ENCODE measurements at places on chromosomes 2 and 18.

DNA sequence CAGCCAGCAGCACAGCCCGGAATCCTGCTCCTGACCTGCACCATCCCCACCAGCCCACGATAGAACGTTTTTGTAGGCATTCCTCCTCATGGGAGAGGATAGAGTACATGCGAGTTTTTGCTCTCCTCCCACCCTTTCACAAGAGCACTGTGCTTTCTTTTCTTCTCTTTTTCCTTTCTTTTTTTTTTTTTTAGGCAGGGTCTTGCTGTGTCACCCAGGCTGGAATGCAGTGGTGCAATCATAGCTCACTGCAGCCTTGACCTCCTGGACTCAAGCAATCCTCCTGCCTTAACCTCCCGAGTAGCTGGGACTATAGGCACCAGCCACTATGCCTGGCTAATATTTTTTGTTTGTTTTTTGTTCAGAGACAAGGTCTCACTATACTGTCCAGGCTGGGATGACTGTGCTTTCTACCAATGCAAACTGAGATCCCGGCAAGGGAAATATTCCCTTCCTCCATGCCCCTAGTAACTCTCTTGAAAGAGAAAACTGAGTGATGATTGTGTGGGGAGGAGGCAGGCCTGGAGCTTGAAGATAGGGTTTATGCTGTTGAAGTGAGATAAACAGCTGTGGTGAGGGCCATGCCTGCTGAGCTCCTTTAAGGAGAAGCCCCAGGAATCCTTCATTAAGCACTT, 82.6 kb upstream of the TXNDC2 start:
- DNase-seq = no peak

GRCh38 chr18:5842653-5843052, 52.7 kb downstream of the TMEM200C start:
- DNase-seq = no peak

DNA sequence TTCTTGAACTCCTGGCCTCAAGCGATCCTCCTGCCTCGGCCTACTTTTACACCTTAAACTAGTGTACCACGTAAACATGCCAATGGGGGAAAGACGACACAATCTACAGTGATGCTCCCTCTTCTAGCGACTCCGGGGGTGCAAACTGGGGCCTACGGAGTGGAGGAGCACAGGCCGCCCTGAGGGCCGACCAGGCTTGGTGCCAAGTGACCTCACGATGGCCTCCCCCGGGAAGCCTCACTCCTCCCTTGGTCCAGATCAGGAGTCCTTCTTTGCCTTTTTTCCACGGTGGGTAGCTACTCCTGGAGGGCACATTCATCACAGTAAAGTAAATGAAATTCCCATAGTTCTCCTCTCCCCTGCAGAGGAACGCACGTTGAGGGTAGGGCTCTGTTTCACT, 73.5 kb downstream of the HNRNPLL start:
- no peak for DNase-seq

DNA sequence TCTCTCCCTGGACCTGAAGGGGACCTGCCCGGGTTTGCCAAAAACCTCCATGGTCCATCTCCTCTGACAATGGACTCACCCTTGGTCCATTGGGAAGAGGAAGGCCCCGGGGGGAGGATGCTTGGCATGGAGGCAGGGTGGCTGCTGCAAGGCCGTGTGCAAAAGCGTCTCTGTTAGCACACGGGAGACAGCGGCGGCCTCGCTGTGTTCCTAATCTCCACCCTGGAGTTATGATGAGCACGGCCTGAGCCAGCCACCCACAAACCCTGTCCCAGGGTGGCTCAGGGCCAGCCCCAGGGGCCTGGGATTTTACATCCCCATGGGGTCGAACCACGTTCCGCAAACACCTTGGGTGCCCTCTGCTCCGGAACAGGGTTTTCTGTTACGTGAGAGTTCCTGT, 35.8 kb downstream of the AQP12A start:
- no peak for DNase-seq

DNA sequence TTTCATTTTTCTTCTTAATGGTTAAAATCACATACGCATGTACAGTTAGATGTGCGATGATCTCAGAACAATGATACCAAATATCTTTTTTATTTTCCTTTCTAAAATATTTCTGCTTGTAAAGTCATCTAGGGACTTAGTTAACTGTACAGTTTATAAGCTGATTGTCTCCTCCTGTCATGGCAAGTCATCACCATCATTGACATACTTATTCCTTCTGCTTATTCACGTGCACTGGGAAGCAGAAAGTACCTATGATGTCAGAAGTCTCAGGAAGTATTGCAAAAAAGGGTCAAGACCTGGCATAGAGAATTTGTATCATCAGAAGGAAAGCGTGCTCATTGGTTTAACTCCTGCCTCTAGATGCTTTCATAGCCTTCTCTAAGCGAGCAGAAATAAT, 154.2 kb downstream of the DSC3 start:
- DNase-seq = no peak

DNA sequence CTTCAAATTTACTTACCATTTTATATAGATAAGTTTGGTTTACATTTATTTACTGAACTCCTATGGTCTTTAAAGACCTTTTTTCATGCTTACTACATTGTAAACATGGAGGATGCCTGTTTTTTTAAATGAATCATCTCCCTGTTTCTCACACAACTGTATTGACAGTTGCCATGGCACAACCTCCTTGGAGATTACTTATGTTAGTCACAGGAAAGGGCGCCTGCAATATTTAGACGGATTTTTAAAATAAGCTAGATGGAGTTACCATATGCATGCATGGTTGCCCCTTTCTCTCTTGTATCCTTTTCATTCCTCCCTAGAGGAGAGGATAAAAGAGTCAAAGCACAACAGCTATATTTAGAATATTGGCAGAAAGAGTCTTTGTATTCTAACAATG, 34.8 kb upstream of the CCDC102B start:
- DNase-seq = no peak

DNA sequence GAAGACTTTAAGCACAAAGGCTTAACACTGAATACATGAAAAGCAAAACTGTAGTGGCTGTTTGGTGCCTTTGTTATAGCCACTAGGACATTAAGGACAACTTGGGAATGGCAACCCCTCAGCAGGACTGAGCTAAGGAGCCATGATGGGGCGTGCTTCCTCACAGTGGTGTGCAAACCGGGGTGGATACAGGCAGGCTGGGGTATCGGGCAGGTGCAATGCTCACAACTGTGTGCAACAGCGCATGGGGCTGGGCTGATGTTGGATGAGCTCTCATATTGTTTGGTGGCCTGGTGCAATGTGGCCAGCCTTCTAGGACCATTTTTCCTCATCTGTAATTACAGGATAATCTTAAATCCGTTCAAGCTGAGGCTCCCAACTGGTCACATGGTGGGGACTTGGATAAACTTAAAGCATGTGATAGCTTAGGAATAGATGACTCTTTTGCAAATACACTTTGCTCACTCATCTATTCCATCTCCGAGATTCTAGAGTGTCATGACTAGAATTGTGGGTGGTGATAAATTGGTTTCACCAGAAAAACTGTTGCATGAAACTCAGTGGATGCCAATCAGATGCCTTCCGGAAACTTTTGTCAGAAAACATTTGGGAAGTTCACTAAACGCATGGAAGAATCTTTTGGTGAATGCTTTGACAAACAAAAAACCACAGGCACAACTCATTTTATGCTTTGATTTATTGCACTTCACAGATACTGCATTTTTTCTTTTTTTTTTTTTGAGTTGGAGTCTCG, 116.5 kb downstream of the PXDN start:
- no peak for DNase-seq
